ENCODE measurements at places on chromosomes 7 and 10.

DNA sequence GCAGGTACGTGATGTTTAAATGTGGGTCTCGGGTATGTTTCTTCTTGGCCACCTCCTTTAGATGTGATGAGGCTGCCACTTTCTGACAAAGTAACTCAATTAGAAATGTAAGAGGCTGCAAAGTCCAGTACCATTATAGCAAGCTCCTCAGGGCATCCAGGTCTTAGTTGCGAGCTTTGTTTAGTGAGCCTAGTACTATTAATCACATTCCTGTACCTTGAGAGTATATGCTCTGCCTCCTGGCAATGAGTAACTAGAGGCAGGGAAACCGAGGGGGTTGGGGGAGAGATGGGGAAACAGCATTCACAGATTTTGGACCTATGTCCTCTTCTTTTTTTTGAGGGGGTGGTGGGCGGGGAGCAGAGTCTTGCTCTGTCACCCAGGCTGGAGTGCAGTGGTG is 131.8 kb downstream of the GFRA1 start:
- DNase-seq, result no peak

DNA sequence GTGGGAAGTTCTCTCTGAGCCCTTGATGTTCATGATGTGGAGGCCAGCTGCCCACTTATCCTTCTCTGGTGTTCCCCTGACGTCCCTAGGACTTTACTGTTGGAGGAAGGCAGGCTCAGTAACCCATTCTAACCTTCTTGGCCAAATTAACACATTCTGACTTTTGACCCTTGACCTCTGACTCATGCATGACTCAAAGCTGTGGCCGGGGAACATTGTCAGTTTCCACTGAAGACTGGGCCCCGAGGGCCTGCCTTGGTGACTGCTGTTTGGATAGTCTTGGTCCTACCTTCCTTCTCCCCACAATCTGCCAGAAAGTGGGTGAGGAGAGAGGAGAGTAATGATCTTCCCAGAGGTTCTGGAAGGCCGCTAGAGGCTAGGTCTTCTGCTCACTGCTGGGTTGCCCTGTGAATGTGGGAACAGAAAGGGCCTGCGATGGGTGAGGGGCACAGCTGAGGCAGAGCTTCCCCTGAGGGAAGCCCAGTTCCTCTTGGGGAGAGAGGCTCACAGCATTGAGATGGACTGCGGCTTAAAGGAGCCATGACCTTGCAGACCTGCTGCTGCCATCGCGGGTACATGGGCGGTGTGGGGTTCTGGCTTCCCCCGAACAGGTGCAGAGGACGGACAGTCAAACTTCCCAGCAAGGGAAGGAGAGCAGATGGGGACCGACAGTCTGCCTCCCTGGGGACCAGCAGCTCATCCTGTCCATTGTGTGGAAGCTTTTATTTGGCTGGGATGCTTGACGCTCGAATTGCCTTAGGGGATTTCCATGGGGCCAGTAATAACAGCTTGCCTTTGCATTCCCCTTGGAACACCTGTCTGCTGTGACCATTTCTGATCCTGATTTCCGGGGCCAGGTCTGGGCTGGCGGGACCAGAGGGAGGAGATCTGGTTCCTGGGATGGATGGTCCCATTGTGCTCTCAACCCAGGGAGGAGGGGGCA is 43.8 kb downstream of the ADAMTS14 start:
- no peak for DNase-seq

- no peak for DNase-seq
Observed at GRCh38 chr7:13312307-13312706, 624.9 kb downstream of the ARL4A start.

DNA sequence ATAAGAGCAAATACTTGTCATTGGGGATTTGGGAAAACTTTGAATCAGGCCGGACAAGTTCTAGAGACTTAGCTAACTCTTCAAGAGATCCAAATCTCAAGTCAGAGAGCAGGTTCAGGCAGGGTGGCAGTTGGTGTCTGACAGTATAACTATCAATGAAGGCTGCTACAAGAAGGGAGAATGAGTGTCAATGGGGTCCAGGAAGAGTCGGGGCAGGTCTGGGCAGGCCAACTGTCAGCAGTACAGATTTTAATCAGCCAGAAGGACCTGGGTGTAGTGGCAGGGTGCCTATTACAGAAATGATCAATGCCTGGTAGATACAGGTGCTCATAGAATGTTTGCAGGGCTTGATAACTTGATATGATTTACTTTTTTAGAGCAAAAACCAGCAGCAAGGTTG is 751.1 kb downstream of the GRM8 start:
- DNase-seq, result no peak

DNA sequence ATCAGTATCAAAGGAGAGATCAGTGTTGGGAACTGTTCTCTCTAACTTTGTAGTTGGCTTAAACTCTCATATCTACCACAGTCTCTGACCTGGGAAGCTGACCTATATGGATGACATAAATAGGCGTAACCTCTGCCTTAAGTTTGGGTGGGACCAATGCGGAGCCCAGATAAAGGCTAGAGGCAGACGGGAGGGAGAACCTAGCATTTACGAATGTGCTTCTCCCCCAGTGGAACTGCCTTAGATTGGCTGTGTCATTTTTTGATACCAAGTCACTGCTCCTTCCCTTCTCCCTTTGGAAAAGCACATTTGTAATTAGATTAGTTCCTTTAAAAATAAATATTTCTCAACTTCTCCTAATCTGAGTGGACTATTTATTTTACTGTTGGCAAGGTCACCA is 23.7 kb upstream of the LRRN3 start:
- DNase-seq, result no peak

- no peak for DNase-seq
Observed at GRCh38 chr10:3433988-3434387, 261.4 kb upstream of the PITRM1 start.

DNA sequence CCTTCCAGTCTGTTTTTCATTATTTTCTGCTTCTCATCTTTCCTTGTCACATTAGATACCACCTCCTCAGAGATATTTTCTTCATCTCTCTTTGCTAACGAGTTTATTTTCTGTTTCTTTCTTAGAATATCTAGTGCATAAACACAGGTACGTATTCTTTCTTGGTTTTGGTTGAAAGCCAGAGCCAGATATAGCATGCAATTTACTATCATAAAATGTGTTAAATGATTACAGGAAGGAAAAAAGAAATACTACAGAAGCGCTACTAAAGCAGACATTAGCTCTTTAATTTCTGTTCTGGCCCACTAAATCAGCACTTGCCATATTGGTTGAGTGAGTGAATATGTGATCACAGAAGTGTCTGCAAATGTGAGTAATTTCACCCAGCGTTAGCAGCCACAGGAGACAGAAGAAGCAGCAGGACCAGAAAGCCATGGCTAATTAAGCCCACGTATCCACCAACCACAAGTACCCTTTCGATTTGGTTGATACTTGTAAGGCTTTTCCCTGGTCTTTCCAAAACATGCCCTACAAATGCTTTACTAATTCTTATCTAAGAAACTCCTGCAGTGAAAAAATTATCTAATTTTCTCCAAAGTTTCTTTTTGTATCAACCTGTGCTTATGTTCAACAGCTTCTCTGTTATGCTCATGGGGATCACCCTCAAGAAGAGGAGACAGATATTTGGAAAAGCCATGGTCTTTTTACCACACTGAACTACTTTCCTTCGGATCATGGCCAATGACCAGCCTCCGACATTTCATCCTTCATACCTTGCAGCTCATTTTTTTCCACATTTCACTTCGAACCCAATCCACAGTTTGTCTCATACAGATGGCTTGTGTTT is 23.1 kb upstream of the MACC1 start:
- no peak for DNase-seq

DNA sequence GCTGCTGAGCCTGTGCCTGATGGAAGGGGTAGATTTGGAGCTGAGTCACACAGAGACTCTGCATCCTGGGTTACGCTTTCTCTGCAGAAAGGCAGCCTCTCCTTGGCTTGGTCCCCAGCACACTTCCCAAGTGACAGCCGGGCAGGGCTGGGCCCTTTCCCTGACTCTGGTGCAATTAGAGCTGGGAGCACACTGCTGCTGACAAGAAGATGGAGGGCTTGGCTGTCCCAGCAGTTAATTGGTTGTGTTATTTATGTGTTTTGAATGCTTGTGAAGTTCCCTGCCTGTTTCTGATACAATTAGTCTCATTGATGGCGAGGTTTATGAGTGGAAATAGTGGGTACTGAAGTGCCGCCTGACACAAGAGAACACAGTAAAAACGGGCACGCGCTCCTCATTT is 123.6 kb downstream of the TCERG1L start:
- no peak for DNase-seq

DNA sequence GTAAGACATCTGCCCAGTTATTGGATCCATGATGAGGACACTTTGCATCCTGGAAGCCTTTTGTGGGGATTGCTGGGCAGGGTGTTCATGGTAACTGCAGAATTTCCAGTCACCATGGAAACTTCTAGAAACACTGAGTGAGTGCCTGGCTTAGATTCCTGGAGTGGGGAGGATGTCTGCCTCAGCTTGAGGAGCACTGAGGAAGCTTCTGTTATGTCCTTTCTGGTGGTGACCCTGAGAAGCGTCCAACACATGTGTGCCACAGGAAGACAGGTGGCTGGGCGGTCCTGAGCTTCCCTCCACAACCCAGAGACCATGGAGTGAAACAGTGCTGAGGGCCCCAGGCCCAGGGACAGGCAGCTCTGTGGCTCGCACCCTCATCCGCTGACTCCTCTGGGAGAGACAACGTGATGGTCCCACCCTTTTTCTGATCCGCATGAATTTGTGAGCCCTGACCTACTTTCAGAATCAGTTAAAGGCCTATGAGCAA is 191.8 kb upstream of the CXCL12 start:
- DNase-seq, result peak; percentile 61

GRCh38 chr7:77367976-77368375 is 48.2 kb downstream of the GSAP start:
- DNase-seq, result no peak

DNA sequence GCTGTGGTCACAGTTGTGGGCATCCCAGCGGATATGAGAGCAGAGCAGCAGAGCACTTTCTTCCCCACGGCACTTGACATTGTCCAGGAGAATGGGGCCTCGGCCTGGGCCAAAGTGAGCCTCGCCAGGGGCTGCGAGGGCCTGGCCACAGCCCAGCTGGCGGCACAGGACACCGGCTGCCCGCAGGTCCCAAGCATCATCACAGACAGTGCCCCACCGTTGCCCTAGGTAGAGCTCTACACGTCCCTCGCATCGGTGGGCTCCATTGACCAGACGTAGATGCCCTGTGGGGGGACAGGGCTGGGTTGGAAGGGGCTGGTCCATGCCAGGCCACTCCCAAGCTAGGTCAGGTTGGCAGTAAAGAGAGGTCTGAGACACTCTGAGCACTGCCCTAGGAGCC is 19.4 kb downstream of the SSC4D start:
- DNase-seq, result no peak

GRCh38 chr7:64667311-64667710 is 1.4 kb downstream of the ZNF107 start:
- DNase-seq, result no peak

DNA sequence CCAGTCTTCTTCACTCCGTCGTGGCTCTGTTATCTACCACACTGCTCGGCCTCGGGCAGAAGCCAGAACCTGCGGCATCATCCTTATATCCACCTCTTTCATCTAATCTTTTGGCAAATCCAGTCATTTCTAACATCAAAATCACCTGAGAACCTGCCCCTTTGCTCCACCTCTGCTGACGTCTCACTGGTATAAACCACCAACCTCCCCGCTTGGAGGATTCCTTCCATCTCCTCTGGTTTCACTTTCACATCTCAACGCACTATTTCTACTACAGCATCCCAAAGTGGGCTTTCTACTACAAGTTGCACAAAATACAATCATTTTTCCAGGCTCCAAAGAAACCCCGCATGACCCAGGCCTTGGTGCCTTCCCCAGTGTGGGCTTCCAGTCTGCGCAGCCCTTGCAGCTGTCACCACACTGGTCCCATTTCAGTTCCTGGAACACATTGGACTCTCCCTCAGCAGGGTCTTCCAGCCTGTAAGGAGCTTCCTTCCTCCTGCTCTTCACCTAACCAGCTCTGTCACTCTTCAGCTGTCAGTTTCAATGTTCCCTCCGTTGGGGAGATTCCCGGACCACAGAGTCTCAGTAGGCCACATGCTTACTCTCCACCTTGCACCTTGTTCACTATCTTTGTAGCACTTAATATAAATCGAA is 85.0 kb downstream of the PRKCQ start:
- peak; percentile 80 for DNase-seq

- no peak for DNase-seq
Observed at GRCh38 chr7:20284771-20285143, 45.9 kb upstream of the ITGB8 start.

DNA sequence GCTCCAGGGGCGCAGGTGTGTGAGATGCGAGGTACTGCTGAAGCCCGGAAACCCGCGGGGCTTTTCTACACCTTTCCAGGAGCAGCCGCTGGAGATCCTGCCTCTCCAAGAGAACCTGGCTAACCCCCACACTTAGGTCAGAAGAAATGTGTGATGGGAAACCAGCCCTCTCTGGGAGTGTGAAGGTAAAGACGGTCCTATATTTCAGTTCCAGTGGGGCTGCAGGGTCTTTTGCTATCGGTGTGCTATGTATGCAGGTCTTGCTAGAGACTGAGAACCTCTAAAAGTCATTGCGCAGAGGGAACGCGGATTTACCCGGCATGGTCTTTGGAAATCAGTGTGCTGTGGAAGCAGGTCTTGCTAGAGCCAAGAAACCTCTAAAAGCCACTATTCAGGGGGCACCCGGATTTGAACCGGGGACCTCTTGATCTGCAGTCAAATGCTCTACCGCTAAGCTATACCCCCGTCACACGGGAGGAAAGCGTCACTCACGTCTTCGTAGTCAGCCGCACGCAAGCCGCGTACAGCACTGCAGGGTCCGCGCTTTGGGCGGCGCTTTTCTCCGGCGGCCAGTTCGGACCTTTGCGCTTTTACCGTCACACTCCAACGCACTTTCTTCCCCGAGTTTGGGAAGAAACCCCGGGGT is 46.0 kb downstream of the ZNF777 start:
- peak; percentile 21 for DNase-seq

DNA sequence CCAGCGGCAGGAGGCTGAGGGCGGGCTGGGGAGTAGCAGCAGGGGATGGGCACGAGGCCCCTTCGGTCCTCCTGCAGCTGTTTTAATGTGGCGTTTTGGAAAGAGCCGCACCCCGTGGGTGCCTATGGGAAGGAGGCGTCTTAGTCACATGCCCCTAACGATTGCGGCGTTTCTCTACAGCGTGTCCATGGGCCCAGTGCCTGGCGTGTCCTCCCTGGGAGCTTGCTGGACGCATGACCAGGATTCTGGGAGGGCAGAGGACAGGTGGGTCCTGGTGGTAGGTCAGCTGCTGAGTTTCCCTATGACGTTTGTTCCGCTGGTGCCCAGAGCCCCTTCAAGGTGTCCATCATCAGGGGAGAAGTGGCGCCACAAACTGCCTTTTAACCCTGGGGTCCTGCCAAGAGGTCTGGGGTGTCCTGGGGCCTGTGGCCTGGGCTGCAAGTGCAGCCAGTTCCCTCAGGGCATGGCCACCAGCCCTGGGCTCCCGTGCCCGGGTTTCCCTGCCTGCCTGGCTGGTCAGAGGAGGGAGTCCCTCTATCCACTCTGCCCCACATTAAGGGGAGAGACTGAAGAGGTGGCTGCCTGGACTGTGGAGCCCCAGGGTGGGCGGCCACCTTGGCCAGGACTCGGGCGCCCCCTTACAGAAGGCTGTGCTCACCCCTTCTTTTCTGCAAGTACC is 48.7 kb downstream of the PWWP2B start:
- no peak for DNase-seq

- no peak for DNase-seq
Observed at GRCh38 chr7:70714506-70715038, 417.4 kb upstream of the GALNT17 start.

GRCh38 chr7:29926741-29927140 is 62.9 kb downstream of the SCRN1 start:
- no peak for DNase-seq

GRCh38 chr10:73097305-73097670 is 622 bp upstream of the P4HA1 start:
- DNase-seq, result no peak
